Cardiac fibroblast (primary cell): ENCODE measurements at places on chromosomes 1 and 21.
A peak's percentile ranks its signal among the peaks of the same experiment; 100 is the strongest.

- no peak for DNase-seq
Observed at GRCh38 chr1:145887631-145888030, 2.0 kb upstream of the ANKRD35 start.

GRCh38 chr1:31891280-31891679 is 46.9 kb downstream of the PTP4A2 start:
- DNase-seq: no peak

DNA sequence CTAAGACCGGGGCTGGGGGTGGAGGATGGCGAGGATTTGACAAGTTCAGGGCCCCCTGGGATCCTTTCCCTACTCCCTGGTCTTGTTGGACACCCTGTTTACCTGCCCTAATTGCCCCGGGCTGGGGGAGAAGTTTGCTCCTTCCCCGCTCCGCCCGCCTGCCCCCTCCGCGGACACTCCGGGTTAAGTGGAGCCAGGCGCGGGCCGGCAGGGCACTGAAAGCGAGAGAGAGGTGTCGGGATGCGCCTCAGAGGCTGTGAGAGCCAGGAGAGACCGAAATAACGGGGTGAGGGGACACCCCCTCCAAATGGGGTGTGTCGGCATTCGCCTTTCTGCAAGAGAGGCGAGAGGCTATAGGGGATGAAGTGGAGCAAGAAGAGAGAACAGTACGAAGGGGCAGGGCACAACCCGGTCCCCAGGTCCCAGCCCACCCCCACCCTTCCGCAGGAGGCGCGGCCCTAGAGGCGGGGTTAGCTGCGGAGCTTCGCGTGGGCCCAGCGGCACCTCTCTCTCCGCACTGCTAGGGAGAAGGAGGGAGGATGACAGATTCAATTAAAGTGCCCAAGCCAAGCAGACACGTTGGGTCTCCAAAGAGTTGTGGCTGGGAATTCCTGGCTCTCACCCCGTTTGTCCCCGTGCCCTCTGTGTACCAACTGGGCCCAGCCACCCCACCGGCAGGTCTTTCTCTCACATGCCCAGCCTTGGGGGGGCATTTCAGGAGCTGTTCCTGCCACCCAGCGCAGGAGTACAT is 3.8 kb downstream of the EFNA3 start:
- DNase-seq: no peak

GRCh38 chr1:241749041-241749944 is 97.2 kb downstream of the WDR64 start:
- DNase-seq: peak; percentile 33

DNA sequence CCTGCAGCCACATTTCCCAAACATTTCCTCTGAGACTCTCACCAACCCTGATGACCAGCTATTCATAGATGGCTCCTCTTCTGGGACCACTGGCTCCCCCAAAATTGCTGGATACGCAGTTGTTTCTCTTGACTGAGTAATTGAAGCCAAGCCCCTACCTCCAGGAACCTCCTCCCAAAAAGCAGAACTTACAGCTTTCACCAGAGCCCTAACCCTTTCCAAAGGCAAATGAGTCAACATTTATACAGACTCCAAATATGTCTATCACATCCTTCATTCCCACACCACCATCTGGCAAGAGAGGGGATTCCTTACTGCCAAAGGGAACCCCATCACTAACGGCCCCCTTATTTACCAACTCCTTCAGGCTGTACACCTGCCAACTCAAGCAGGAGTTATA is 20.3 kb upstream of the CA6 start:
- no peak for DNase-seq
